Lower lobe of right lung (tissue), 2 donors: ENCODE measurements at places on chromosomes 1 and 21.

- H3K36me3 ChIP-seq = no peaks in the 10 kb centered on the region
- H3K27me3 ChIP-seq = no peaks in the 10 kb centered on the region
- H3K27ac ChIP-seq = no peak overlapping the region
- H3K4me3 ChIP-seq = no peak overlapping the region
Observed at GRCh38 chr1:85220756-85221201, 20.0 kb upstream of the SYDE2 start.

DNA sequence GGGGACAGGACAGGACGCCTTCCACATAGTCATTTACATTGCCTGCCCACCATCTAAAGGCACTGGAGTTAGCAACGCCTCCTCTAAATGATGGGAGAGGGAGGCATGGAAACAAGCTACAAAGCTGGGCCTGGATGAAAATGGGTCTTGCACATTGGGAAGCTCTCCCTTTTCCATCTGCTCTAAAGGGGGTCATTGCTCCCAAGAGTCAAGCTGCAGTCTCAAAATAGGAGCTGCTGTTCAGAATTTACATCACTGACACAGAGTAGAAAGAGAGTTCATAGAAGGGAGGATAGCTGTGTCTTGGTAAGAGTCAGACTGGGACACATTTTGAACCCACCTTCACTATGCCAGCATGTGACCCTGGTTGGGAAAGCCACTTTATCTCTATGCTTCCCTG lies 26.6 kb downstream of the RCSD1 start:
- DNase-seq = no peak
- H3K36me3 ChIP-seq = no peaks in the 10 kb centered on the region
- no peaks in the 10 kb centered on the region for H3K27me3 ChIP-seq
- no peak overlapping the region for H3K27ac ChIP-seq

DNA sequence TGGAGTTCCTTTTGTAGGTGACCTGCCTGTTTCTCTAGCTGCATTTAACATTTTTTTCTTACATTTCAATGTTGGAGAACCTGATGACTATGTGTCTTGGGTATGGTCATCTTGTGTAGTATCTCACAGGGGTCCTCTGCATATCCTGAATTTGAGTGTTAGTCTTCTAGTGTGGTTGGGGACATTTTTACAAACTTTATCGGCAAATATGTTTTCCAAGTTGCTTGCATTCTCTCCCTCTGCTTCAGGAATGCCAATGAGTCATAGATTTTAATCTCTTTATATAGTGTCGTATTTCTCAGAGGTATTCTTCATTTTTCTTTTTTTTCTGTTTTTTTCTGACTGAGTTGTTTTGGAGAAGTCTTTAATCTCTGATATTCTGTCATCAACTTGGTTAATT lies 684.0 kb downstream of the NCAM2 start:
- DNase-seq = no peak
- no peaks in the 10 kb centered on the region for H3K4me1 ChIP-seq
- H3K36me3 ChIP-seq = no peaks in the 10 kb centered on the region
- no peaks in the 10 kb centered on the region for H3K27me3 ChIP-seq
- H3K27ac ChIP-seq = no peak overlapping the region
- H3K4me3 ChIP-seq = no peak overlapping the region

- no peaks in the 10 kb centered on the region for H3K27me3 ChIP-seq
- H3K27ac ChIP-seq = no peak overlapping the region
- no peaks in the 10 kb centered on the region for H3K36me3 ChIP-seq
- DNase-seq = no peak
- peaks cover 43% of the 10 kb centered on the region for H3K4me1 ChIP-seq
Observed at GRCh38 chr1:41762777-41763176, 155.9 kb downstream of the HIVEP3 start.

GRCh38 chr1:90223401-90223800 lies 228.5 kb downstream of the ZNF326 start:
- no peaks in the 10 kb centered on the region for H3K27me3 ChIP-seq
- H3K36me3 ChIP-seq = no peaks in the 10 kb centered on the region
- no peak overlapping the region for H3K4me3 ChIP-seq
- no peak overlapping the region for H3K27ac ChIP-seq
- no peaks in the 10 kb centered on the region for H3K4me1 ChIP-seq
